ENCODE measurements at places on chromosomes 16 and 17.

GRCh38 chr17:41010441-41010840 lies 1.5 kb upstream of the KRTAP3-1 start:
- no peak for DNase-seq

DNA sequence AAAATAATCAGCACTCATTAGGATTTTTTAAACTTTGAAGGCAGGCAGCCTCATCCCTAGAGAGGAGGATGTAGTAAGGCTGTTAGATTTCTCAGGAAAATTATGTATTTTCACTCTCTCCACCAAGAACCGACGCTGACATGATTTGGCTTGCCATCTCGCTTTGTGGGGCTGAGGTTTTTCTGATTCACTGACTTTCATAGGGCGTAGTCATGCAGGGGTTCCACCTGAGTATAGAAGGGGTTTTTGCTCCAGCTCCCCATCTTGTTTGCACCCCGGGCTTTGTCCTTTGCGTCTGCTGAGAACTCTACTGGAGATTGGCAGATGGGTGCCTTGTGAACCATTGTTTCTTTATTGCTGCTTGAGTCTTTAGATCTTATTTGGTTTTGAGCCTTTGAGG lies 20.2 kb downstream of the TOM1L1 start:
- DNase-seq: no peak

- no peak for DNase-seq
Observed at GRCh38 chr17:51352798-51353197, 92.5 kb downstream of the UTP18 start.

DNA sequence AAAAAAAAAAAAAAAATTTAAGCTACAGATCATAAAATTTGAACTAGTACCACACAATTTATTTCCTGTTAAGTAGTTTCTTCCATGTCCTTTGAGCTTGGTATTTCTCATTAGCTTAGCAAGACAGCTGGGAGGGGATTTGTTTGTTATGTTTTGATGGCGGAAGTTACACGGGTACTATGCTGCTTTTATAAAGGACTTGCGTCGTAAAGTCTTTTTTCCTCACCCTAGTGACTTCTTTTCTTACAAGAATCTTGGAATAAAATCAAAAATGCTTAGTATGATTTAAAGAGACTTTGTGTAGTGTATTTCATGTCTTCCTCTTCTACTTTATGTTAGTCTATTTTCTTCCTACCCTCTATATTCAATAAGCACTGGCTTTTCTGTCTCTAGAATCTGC lies 89.1 kb downstream of the NLK start:
- no peak for DNase-seq

DNA sequence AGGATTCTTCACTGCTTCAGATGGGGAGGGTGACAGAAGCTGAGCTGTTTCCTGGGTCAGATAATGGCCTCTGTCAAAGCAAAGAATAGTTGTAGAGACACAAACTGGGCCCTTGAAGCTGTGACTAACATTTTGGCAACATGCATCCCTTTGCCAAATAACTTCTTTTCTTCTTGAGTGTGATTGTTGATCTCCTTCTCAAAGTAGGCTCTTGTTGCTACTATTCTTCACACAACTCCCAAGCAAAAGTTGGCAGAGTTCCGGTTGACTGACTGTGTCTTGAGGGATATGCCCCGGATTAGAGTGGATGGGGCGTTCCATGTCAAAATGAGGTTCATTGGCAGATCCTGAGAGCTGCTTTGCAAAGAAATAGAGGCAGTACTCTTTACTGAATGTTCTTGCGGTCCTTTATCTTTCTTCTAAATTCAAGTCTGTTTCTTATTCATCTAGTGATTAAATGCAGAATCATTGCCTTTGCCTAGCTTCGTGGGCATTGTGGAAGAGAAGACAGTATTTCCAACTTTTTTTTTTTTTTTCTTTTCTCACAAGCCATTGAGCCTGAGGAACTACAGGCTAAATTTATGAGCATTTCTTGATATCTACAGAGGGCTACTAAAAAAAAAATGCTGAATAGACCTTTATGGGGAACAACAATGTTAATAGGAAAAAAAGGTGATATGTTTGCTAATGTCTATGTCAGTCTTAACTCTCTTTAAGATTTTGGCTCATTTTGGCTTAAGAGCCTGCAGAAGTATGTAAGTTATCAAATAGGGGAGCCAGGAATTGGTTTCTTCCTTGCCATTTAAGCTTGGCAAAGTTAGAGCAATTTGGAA lies 5.8 kb downstream of the WIPF2 start:
- no peak for DNase-seq

- DNase-seq: no peak
Observed at GRCh38 chr17:81003711-81004475, 12.3 kb downstream of the CHMP6 start.

DNA sequence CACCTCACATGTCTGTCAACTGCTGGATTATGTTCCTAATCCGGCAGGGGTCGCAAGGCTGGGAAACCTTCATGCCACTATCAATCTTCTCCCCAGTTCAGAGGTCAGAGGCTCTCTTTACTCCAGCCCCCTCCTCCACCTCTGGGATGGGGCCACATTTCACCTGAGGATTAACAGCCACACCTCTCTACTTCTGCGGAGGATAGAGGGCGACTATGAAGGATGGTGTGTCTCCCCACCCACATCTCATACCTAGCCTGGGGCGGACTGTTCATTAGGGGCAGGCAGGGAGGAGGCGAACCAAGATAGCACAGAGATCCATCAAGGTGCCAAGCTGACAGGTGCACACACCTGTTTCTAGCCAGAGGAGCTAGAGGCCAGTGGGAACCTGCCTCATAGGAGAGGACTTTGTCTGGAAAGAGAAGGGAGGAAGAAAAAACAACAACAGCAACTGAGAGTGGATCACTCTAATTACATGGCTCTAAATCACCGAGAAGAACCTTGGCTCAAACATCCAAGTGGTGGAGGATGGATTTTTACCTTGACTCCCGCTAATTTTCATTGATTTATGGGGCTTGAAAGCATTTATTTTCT lies 41.9 kb upstream of the SKAP1 start:
- DNase-seq: no peak
